ENCODE measurements at places on chromosomes 2 and 18. TPM values are rescaled to one million over a fixed set of nuclear protein-coding genes. Genes with fewer than 3 reads are reported as not detected.

UPP2 gene
- not detected for total RNA-seq

GRHL1 gene
- total RNA-seq = 6.5 TPM

GDF7 gene
- 0.62 TPM for total RNA-seq

ING5 gene
- total RNA-seq = 36.5 TPM

DSC1 gene
- not detected for total RNA-seq

ALK gene
- total RNA-seq = 1.1 TPM

SERPINB10 gene
- not detected for total RNA-seq

C18orf63 gene
- total RNA-seq = 0.65 TPM

CHST9 gene
- total RNA-seq = 5.6 TPM

- DNase-seq = no peak
These were observed 2.7 kb upstream of the BCL11A start for GRCh38 chr2:60556175-60556574.

- DNase-seq = peak; percentile 62
These were observed 14.2 kb upstream of the CXCR4 start for GRCh38 chr2:136131961-136132824.

DNA sequence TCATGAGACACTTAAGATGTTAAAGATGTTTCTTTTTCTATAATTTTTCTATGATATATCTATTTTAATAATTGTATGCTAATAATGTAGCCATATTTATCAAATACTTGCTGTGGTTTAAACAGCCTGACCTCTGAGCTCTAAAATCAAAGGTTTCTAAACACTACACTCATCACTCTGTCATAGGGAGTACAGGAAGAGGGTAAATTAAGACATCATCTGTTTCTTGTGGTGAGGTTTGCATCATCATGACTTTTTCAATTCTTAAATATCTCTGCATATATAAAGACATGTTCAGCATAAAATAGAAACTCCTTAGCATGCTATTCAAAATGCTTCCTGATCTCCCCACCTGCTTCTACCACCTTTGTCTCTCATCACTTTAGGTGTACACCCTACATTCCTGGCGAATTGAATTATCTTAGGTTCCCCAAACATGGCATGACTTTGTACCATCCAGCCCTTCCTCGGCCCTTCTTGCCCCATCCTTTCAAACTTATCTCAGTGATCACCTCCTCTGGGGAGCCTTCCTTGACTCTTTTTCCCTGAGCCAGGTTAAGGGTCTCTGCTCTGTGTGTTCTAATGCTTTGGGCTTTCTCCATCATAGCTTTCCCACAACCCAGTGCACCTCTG lies 105.3 kb upstream of the TTN start:
- no peak for DNase-seq

DNA sequence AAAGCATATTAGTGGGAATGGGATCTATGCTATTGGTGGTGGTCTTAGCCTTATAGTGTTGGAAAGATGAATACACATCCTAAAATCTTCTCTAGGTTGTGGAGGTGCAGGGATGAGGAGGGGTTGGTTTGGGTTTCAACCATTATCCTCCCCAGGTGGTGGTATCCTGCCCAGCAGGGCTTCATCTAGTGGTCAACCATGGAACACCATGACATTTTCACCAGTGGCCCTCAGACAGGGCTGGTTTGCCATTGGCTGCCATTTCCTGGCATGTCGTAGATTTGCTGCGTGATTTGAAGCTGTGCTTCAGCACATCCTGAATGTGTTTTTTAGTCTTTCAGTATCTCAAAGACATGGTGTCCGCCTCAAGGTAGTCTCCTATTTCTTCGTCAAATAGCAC lies 391.2 kb upstream of the HNRNPA3 start:
- no peak for DNase-seq

- DNase-seq = no peak
These were observed 49.3 kb upstream of the STK17B start for GRCh38 chr2:196220671-196221070.

DNA sequence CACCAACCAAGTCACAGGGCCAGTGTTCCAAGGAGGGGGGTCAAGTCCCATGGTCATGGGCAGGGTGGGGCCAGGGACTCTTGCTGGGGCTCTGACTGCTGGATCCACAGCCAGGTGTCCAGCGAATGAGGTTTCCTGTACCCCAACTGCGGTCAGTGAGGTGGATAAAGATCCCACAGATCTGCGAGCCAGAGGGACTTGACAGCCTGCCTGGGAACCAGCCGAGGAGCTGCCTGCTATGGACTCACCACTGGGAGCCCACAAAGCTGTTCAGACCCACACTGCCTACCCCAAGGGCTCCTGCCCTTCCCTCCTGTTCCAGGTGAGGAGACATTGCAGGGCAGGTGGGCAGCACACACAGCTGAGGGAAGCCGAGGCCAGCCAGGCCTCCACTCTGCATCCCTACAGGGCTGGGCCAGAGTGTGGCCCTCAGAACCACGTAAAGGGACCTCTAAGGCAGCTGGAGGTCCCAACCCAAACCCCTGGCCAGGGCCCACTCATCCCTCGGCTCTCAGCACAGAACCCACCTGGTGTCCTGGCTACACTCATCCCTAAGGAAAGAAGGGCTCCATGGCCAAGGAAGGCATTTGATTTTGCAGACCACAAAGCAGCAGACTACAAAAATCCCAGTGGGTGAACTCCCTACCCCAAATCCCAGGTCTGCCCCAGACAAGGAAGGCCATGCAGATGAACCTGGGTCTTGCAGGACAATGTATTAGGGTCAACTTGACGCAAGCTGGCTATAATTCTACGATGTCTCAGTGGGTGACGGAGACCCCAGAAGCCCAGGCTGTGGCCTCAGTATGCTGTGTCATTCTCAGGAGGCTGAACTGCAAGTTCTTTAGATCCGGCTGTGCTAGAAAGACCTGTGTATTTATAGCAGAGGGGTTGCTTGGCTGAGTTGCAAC lies 209.2 kb downstream of the MGAT5 start:
- no peak for DNase-seq

DNA sequence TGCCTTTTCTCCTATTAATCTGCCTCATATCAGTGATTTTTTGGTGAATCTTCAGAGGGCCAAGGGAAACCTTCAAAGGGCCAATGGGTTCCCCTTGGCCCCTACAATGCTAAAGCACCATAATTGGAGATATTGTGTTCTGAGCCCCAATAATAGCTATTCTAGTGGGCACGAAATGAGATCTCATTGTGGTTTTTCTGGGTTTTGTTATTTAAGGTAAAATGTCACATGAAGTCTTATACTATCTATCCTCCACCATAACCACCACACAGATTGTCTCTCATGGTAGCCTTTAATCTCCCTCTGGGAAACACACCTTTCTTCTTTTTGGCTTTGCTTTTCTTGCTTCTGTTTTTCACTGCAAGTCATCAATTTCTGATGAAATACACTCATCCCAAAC lies 152.8 kb downstream of the B3GNT2 start:
- DNase-seq = no peak

DNA sequence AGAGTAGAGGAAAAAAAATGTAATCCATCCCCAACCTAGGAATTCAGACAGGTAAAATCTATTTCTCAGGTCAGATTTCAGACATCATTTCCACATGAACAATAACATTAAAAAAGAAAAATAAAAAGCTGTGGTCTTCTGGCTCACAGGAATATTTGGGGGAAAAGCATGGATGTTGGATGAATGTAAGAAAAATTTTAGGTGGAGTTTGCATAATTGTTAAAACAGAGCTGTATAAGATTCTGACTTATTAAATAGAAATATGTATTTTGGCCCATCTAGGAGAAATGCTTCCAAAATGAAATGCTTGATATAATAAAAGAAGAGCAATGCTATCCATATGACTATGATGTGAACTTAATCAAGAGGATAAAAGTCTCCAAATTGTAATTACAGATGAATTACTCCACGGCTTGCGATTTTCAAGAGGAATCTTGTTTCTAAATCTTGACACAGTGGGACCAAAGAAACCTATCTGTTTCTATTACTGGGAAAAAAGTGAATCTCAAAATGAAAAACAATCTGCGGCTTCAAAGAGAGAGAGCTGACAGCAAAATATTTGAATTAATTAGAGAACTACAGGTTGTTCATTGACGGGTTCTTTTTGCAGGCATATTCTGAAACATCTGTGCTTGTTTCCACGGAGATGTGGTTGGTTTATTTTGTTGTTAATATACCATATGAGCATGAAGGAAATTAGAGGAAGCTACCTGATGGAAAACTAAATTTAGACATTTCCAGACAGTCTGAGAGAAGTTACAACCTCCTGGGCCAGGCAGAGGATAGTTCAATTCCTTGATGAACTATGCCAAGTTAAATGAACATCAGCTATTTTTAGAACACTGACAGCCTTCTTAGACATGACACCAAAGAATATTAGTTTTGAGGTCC lies 468.7 kb downstream of the PID1 start:
- DNase-seq = no peak

DNA sequence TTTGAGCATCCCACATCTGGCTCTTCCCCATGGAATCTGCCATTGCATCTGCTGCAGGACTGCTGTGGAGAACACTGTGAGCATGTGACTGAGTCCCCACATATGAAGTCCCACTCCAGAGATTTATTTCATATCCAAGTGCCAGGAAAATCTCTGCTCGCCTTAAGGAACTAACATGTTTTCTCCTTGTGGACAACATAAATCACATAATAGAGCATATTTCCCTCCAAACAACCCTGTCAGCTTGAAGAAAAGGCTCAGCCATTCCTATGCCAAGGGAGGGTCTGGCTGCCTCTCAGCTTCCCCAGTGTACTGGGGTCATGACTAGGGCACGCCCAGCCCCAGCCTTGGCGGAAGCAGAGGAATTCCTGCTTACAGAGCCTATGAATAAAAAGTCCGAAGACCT lies 193.7 kb downstream of the DNER start:
- DNase-seq = no peak

GRCh38 chr2:137435162-137435561 lies 529.1 kb upstream of the HNMT start:
- no peak for DNase-seq

DNA sequence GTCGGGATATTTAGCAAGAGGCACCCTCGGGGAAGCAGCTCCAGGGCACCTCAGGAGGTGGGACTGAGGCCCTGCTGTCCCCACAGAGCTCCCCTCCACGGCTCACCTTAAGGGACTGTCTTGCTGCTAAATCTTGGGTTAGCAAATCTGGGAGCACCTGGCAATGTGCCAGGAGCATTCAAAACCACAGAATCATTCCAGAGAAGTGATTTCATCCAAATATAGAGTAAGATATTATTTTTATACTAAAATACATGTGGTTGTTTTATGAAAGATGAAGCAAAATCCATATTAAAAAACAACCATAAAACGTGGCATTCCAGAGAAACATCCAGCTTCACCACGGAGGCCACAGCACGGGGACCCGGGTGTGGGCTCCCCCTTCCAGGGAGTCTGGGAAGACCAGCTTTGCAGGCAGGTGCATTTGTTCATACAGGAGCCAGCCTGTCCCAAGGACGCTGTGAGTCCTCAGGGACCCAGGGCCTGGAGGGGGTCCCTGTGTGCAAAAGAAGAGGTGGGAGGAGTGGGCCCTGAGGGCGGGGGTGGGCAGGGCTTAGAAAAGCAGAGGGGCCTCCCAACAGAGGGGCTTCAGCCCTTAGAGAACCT lies 16.3 kb downstream of the HS1BP3 start:
- DNase-seq = peak; percentile 51

- DNase-seq = no peak
These were observed 52.0 kb downstream of the GYPC start for GRCh38 chr2:126707941-126708340.

- DNase-seq = no peak
These were observed 203.2 kb downstream of the ETAA1 start for GRCh38 chr2:67600222-67600871.

- DNase-seq = no peak
These were observed 50.2 kb upstream of the ANKRD44 start for GRCh38 chr2:197360744-197361156.

GRCh38 chr2:26144953-26145680 lies 27.8 kb upstream of the GAREM2 start:
- peak; percentile 57 for DNase-seq

- no peak for DNase-seq
These were observed 33.1 kb downstream of the CHN1 start for GRCh38 chr2:174971868-174972781.

- no peak for DNase-seq
These were observed 49.5 kb upstream of the TMEM87B start for GRCh38 chr2:112005406-112006075.

DNA sequence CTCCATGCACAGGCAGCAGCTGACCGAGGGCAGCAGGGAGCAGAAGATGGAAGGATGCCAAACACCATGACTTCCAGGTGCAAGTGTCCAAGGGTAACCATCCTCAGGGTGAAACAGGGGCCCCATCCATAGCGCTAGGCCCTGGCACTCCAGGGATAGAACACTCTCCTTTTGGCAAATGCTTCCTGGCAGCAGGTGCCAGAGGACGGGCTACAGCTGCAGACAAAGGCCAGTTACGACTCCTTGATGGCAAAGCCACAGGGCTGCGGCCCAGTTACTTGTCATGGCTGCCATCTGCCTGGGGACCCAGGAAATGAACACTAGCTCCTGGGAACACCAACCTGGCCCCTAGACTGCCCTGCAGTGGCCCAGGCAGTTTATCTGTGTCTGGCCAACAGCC lies 178.8 kb downstream of the TMEM163 start:
- no peak for DNase-seq

- no peak for DNase-seq
These were observed 223.6 kb downstream of the LRRTM1 start for GRCh38 chr2:80080957-80081356.

- DNase-seq = peak; percentile 60
These were observed 479 bp downstream of the RAB11FIP5 start for GRCh38 chr2:73112026-73112912.

DNA sequence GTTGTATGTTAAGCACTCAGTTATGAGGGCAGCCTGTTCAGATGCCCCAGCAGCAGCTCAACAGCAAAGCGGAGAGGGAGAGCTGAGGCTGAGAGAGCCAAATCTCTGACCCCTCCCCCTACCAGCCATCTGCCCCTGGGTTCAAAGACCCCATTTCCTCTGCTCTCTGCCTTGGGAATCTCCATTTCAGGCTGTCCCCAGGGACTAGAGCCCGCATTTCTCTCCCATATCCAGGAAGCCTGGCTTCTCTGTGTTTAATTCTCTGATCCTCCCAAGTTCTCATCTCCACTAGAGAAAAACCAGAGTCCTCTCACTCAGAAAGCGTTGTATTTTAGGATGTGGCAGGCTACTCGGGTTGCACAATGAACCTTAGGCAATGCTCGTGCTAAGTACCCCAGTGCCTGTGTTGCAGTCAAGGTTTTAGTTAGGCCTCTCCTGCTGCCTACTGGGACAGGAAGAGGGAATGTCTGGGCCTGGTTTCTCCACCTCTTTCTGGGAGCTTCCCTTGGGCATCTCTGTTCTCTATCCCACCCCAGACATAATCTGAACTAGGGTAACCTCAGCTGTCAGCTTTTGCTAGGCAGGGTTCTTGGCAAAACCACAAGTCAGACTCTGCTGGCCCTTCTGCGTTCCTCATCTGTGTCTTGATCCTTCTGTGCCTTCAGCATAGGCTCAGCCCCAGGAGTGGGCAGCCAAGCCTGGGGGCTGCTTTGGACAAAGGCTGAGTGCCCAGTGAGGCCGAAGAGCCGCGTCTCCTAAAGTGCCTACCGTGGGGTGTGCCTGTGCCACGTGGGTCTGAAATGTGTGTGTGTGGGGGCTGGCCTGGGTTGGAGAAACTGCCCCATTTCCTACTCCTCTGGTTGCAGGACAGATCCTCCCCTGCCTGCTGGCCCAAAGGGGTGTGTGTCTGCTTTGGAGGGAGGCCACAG lies 96.8 kb downstream of the STPG4 start:
- DNase-seq = no peak
